Stimulated activated CD8-positive, alpha-beta memory T cell treated with anti-CD3 and anti-CD28 coated beads, Interleukin-2, amount 100 ng/mL, for 1 hour (primary cell): ENCODE measurements at places on chromosomes 12 and 14.

GRCh38 chr12:67472539-67472938 lies 176.0 kb upstream of the DYRK2 start:
- DNase-seq: no peak

GRCh38 chr12:20492251-20492760 lies 124.0 kb downstream of the PDE3A start:
- DNase-seq: no peak

DNA sequence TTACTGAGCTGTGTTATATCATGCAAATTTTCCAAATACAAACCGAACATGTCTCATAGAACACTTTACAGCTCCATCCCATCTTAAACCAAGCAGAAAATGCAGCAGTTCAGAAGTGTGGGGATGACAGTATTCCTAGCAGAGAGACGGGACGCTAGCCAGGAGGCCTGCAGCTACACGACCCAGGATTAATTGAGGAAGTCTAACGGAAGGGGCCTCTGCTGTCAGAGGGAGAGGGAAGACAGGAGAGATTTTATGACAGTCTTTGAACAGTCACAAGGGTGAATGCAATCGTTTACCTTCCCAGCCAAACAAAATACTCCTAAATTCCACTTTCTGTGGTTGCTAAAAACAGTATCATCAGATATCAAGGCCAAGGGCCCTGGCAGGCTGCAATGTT lies 261.9 kb downstream of the TMEM132D start:
- DNase-seq: no peak

DNA sequence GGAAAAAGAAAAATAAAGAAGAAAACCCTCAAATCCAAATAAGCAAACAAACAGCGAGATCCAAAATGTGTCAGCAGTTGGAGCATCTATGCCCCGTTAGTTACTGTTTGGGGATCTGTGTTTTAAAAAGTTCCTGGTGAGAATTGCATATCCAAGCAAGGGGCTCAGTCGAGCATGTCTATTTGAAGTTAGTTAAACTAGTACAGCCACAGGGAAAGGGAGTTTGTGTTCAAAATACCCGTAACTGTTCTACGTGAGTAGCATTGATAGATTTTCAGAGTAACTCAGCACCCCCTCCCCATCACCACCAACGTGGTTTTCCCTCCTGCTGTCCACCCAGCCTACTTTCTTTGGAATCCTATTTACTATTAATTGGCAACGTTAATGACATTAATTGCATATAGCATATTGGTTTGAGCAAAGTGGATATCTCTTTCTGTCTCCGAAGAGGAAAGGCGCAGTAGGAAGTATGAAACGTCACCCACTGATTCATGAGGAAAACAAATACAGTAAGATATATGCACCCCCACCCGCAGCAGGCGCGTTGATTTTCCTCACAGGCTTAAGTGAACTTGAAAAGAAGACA lies 1.5 kb downstream of the NPAS3 start:
- no peak for DNase-seq

DNA sequence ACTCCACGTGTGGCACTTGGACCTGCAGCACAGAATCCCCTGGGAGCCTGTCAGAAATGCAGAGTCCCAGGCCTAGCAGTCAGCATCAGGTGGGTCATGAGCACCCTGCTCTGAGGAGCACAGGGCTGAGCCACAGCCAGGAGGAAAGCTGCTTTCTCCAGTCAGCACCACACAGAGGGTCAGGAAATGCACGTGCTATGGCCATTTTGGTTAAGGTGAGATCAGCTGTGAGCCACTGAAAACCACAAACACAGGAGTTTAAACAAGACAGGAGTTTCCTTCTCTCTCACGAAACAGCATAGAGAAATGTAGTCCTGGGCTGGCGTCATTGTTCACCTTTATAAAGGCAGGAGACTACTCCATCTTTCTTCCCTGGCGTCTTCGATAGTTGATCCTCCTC lies 204.5 kb upstream of the SFSWAP start:
- DNase-seq: no peak
